ENCODE measurements at places on chromosomes 11 and 22.

DNA sequence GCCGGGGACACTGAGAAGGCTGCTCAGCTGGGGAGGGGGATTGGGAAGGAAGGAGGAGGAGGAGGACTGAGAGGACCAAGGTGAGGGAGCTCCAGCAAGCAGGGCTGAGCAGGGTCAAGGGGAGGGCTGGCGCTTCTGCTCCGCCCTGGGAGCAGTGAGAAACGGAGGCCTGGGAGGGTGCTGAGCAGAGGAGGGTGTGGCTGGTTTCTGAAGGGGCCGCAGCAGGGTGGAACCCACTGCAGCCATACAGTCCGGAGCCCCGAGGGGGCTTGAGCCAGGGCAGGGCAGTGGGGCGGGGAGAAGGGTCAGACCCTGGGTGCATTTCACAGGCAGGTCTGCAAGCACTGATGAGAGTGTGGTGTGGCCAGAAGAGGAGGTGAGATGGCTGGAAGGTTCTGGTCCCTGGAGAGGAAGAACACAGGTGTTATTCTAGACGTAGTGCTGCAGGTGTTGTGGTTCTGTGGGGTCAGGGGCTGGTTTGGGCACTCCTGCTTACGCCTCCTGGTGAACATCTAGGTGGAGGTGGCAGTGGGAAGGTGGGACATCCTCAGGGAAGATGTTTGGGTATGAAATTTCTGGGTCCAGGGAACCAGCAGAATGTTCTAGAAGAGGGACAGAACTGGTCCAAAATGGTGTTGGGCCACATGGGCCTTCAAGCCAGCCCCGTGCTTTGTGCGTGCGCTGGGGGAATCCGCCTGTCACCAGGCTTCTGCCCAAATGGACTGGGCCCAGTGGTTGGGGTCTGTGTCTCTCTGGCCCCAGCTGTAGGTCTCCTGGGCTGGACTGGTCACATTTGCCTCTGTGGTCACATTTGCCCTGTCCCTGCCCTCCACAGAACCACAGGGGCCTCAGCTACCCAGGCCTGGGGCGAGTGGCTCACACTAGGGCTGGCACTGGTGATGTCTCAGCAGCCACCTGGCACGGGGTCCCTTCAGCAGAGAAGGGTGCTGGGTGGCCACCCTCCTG, 714.7 kb downstream of the BRD1 start:
- no peak for DNase-seq

DNA sequence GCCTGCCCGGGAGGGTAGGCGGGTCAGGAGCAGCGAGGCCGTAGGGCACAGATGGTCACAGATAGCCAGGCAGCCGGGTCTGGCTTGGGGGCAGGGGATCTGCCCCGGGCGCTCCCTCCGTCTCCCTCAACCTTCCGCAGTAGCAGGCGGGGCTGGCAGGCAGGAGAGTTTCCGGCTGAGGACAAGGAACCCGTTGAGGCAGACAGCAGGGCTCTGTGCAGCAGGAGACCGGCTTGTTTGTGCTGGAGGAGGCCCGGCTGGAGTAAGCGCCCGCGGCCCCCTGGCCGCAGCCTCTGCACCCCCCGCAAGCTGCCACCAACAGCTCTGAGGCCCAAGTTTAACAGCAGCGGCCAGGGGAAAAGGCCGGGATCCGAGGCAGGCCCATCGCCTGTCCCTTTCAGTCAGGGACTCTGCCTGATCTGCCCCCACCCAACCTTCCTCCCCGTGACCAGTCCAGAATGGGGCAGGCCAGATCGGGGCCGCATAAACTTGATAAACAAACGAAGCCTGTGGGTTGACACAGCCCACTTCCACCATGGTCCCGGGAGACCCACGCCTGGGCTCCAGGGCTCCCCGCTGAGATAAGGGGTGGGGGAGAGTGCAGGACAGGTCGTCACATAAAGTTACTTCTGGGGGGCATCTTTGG, 13.6 kb downstream of the SCARF2 start:
- no peak for DNase-seq

GRCh38 chr11:111633756-111634362, 31.6 kb downstream of the SIK2 start:
- DNase-seq = no peak

- DNase-seq = no peak
These were observed 142.3 kb upstream of the MTNR1B start for GRCh38 chr11:92827132-92827531.

DNA sequence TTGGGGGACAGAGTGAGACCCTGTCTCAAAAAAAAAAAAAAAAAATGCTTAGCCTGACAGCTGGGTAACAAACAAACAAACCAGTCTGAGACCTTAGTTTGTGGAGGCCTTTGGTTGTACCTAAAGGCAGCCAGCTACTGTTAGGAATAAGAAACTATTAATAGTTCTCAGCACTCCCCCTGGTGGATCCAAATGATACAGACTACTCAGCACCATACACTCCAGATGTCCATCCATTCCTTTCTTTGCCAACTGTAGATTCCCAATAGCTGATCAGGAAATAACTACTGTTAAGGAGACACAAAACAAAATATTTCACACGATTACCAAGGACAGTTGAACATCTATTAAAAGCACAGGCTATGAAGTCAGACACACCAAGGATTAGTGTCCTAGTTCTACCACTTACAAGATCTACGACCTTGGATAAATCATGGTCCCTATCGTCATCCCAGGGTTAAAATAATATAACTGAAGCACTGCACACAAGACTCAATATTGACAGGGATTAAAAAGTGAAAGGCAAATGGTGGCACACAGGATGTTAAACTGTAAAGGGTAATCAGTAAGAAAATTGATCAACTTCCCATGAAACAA, 17.2 kb downstream of the CLDN25 start:
- DNase-seq = peak; percentile 8

- no peak for DNase-seq
These were observed 6.6 kb downstream of the LIMK2 start for GRCh38 chr22:31218565-31219262.

DNA sequence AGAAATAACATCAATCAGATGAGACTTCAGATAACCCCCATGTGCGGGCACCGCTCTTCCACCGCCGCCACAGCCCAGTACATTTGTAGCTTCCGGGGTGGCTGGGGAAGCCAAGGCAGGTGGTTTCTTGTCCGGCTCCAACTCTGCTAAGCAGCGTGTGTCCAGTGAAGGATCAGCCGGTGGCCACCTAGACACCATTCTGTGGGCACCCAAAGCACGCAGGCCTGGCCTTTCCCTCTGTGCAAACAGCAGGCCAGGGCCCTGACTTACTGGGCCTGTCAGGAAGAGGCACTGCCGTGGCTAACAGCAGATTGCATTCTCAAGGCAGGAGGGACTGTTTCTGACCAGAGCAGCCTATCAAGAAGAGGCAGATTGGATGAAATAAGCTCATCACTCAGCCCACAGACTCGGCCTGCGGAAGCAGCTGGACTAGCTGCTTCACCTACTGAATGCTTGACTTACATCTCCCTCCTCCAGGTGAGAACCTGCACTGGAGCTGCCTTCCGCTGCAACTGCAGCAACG, 74.8 kb downstream of the ETS1 start:
- DNase-seq = no peak

- DNase-seq = no peak
These were observed 445 bp downstream of the SYTL2 start for GRCh38 chr11:85810521-85810870.

DNA sequence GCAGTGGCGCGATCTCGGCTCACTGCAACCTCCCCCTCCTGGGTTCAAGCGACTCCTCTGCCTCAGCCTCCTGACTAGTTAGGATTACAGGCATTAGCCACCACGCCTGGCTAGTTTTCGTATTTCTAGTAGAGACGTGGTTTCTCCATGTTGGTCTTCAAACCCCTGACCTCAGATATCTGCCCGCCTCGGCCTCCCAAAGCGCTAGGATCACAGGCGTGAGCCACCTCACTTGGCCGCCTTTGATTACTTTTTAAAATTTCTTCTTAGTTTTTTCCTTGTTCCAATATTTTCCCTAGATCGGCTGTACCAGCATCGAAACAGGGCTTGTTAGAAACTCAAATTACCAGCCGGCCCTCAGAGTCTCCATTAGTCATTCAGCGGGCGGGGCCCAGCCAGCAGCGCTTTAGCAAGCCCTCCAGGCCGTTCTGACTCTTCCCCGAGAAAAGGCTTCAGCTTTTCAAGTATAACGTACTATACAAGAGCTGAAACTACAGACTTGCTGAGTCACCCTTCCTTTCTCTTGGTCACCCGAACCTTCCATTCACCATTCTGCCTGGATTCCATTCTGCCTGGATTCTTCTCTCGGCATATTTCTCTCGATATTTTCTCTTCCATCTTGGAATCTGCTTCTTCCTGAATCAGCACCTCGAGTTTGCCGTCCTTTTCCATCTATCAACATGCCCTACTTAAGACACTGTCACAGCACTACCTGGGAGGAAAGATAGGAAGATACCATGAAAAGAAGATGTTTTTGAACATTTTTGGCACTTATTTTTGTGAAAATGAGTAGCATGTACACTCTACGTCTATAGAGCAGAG, 6.7 kb upstream of the CAPRIN1 start:
- DNase-seq = no peak

DNA sequence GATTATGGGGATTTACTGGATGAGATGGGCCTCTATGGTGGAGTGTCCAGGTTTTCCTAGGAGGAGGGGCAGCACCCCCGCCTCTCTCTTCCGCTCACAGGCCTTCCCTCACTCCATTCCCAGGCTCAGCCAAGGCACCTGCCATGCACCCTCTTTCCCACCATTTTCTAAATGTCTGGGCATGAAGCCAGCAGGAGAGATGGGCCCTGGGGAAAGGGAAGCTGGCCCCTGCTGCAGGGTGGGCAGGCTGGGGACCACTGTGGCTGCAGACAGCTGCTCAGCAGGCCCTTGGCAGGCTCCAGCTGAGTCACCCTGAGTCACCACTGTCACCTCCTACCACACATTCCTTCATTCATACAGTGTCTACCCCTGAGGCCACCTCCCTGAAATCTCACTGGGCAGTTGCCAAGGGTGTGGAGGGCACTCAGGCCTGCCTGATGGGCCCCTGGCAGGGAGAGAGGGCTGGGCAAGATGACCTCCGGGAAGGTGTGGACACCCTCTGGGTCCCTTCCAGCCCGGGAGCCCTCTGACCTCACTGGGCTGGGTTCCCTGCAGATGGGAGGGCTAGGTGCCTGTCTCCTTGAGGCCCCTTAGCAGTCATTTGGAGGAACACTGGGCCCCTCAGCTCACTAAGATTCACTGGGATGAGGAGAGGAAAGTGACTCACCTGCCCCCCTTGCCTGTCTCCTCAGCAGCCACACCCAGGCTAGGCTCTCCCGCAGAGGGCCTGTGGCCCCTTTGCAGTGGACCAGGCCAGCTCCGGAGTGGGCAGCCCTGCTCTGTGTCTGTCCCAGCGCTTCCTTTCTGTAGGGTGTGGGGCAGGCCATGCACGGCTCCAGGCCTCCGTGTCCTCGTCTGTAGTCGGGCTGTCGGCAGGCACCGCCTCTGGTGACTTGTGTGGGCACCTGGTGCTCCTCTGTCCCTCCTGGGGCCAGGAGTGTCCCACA, 7.8 kb downstream of the MYEOV start:
- no peak for DNase-seq

DNA sequence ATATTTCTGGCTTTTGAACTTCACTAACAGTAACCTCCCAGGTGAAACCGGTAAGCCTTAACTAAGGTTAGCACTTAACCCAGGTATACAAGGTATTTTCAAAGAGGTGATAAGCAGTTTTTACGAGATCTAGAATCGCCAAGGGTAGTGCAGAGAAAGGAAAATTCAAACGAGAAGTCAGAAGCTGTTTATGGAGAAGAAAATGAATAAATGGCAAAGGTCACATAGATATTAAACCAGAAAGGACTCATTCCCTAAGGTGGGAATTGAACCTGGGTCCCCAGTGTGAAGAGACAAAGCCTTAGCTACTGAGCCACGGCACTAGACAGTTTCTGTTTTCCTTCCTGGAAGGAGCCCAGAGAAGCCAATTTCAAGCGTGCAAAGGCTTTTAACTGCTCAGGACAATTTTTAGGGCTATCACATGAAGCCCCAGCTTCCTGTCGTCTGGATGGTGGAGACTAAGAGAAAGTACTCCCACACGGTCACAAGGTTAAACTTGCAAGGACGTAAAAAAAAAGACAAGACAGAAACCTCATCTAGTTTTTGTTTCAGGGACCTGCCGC, 5.7 kb upstream of the C1QTNF6 start:
- no peak for DNase-seq

DNA sequence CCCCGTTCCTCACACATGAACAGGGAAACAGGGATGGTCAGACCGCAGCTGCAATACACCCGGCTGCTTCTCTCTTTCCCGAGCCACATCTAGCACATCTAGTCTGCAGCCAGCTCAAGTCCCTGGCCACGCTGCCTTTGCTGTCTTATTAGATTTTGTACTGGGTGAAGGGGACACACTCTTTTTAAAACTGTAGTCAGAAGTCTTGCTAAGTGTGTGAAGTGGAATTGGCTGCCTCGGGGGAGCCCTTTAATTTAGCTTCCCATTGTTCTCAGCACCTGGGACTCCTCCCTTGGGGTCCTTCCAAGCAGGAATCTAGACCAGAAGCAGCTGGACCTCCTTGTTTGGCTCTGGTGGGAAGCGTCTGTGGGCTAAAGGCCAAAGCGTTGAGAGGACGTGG, 420.0 kb downstream of the CTTN start:
- no peak for DNase-seq

DNA sequence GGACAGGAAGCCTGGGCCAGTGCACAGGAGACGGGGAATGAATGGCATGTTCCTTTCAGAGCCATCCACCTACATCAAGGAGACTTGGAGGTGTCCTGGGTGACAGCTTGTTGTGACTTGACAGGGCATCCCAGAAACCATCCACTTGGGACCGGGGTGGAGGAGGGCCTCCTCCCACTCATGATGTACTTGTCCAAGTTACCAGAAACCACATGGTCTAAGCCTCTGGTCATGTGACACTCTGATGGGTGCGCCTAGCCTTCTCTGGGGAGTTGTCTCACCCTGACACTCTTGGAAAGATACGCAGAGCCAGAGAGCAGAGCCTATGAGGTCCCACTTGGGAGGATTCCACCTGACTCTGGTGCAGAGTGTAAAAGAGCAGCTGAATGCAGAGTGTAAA, 21.6 kb upstream of the FXYD6 start:
- DNase-seq = no peak

- DNase-seq = no peak
These were observed 35.9 kb upstream of the HORMAD2 start for GRCh38 chr22:30044369-30044768.

- DNase-seq = no peak
These were observed 5.9 kb upstream of the PICK1 start for GRCh38 chr22:38051261-38051660.

- DNase-seq = no peak
These were observed 31.2 kb upstream of the SMIM35 start for GRCh38 chr11:118117790-118118601.

- DNase-seq = no peak
These were observed 106.1 kb downstream of the GGTLC2 start for GRCh38 chr22:22750335-22751042.

DNA sequence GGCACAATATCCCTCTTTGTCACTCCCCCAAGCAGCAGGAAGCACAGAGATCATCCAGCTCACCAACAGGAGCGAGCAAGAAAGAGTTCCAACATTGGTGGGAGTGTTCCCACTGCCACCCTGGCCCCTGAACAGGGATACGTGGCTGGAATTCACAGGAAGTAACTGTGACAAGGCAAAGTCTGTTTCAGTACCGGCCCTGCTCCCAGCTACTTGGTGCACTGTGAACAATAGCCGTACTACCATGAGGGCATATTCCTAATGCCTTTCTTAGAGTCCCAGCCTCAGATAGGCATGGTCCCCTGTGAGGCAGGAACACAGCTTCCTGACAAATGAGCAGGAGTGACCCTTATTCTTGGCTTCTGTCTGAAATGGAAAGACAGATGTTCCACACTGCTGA, 1.8 kb upstream of the SLC37A2 start:
- no peak for DNase-seq

Data from NCI-H2107 (cell line).